ENCODE measurements at places on chromosomes 6 and 20.
A peak's percentile ranks its signal among the peaks of the same experiment; 100 is the strongest.

GRCh38 chr6:35543459-35544193 is 30.9 kb upstream of the TULP1 start:
- no peak for DNase-seq

GRCh38 chr6:4180652-4181255 is 45.4 kb upstream of the ECI2 start:
- no peak for DNase-seq

DNA sequence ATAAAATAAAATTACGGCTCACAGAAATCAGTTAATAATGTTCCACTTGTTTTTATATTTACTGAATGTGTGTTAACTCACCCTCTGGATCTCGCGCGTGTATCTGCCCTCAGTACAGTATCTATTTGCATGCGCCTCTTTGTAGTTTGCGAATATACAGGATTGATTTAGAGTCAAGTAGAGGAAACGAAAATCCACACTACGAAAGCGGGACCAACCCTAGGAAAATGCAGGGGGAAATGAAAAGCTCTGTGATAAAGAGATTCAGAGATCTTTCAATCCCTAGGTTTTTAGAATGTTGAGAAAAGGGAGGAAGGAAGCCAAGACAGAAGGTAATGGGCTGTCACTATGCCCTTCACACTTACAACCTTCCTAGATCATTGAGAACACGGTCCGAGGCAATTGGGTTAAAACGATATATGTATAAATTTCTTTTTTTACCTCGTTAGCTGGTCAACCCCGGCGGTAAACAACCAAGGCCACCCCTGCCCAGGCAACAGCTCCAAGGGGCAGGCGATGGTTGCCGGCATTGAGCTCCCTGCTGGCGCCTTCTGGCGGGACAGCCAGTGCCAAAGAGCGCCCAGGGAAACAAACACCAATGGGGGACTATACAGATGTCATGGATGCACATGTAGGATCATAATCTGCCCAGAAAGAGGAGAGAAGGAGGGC is 792 bp upstream of the FUT9 start:
- no peak for DNase-seq

DNA sequence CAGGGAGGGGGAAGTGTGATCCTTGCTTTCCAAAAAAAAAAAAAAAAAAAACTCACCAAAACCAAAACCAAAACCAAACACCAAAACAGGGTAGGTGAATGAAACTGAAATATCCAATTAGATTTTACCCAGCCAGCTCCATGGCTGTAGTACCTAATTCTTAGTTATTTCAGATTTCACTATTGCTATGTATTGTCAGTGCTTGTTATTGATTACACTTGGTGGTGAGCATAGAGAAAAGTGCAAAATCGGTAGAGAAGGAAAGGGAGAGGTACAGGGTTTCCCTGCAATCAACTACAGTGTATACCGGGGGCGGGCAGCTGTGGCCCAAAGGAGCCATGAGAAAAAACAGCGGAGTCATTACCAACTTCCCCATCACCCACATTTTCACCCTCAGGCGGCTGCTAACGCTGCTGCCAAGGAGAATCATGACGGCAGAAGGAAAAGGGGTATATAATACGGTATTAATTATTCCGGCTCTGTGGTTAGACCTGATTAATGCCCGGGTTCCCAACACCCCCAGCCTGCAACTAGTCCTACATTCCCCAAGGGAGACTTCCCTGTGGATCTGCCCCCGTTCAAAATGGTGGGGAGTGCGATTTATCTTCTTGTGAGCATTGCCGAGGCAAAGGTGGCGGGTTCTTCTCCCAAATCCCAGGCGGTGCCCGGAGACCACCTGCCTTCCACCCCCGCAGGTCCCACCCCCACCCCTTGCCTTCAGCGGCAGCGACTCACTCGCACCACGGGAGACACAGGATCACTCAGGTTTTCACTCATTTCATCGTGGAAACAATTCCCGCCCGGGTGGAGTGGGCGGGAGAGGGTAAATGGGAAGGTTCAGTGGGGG is at the start of gene C6orf62:
Gene C6orf62, minus strand, starts transcription at position 30 of the 847 bp plus-strand sequence. CDS start 486 bp downstream, outside the sequence.
- peak; percentile 51 for DNase-seq

GRCh38 chr6:111192911-111193555 is 105.7 kb downstream of the SLC16A10 start:
- no peak for DNase-seq

GRCh38 chr6:74631564-74631963 is 574.3 kb downstream of the COL12A1 start:
- no peak for DNase-seq

DNA sequence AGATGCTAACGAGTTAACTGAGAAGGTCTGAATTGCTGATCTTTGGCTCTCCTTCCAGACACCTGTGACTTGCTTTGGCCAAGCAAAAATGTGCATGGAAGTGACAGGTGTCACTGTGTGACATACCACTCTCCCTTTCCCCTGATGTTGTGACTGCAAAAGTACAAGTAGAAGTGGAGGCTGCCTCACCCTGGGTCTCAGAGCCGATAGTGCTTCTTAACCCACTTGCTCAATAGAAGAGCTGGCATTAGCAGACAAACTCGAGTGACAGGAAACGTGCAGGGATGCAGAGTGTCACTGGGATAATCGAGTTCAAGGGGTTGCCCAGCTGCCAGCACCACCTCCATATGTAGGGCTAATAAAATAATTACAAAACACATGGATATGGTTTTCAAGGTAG is 16.4 kb upstream of the SPO11 start:
- DNase-seq: no peak

GRCh38 chr6:44742828-44743372 is 355.4 kb downstream of the CDC5L start:
- no peak for DNase-seq

DNA sequence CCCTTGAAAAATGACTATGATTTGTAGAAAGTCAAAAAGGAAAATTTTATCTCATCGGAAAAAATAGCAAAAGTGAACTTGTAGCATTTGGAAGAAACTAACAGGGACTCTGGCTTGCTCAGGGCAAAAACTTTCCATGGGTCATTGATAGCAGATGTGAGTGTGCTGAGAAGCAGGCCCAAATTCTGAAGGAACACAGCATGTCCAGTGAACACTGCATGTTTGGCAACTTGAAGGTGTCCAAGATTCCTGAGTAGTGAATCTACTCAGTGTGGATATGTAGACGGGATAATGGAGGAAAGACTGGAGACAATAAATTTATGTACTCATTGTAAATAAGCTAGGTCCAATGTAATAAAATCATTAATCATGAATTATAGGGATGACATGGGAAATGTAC is 8.2 kb downstream of the SLC17A2 start:
- no peak for DNase-seq

GRCh38 chr20:37801921-37802320 is 101.0 kb upstream of the VSTM2L start:
- DNase-seq: no peak

GRCh38 chr6:22575190-22575589 is 5.8 kb downstream of the HDGFL1 start:
- DNase-seq: no peak

- no peak for DNase-seq
These were observed 6.5 kb downstream of the MBOAT1 start for GRCh38 chr6:20205722-20206161.

DNA sequence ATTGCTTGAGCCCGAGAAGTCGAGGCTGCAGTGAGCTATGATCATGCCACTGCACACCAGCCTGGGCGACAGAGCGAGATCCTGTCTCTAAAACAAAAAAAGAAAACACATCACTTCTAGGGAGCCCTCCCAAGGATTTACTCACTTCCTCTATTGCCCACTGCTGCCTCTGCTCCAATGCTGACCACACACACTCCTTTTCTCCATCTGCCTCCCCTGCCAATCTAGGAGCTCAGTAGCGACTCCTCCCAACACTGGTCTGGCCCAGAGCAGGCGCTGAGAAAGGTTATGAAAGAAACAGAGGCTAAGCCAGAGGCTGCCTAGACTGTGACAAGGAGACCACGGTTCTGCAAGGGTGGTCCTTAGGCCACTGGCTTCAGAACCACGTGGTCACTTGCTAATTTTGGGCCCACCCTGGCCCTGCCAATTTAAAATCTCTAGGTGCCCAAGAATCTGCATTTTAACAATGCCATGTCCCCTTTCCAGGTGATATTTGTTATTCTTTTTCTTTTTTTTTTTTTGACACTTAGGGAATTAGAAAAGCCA is 1.3 kb upstream of the E2F1 start:
- DNase-seq: no peak

DNA sequence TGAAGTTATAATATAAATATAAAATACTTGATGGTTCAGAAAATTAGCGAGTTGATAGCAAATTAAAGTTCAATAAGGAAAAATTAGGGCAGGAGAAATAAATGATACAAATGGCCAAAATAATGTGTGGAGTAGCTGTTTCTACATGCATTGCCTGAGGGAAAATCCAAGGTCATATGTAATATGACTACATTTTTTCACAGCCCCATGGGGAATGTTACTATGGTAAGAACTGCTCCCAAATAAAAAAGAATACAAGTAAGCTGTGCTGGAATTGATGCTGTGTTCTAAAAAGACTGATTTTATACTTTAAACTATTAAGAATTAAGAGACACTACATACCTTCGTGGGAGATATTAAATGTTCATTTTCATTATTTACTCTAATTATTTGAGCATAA is 34.1 kb downstream of the MEI4 start:
- no peak for DNase-seq

GRCh38 chr20:2195614-2196013 is 94.0 kb downstream of the STK35 start:
- DNase-seq: no peak

DNA sequence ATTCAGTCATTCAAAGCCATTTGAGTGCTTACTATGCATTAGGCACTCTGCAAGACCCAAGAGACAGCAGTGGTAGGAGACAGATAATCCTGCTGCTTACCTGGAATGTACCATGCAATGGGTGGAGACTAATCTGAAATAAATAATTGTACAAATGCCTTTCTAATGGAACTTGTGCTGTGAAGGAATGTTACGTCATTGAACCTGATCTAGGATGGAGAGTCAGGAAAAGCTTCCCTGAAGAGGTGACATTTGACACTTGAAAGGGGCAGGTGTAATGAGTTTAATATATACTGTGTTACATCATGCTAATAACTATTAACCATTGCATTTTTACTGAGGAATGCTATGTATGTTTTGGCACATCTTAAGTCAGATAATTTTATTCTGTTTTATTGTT is 491.0 kb upstream of the FLRT3 start:
- no peak for DNase-seq

DNA sequence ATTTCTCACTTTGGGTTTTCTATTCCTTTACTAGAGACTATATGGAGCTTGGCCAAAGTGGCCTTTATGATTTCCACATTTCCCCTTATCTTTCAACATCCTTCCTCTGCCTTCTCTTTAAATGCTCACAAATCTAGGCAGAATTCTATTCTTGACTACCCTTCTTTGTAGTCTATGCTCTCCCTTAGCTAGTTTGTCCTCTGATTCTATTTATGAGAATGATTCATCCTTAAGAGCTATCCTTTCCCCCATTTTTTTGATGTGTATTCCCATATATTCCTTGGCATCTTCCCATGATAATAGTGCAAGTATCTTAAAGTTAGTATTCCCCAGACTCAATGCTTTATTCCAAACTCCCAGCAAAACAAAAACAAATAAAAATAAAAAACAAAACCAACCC is 53.1 kb downstream of the IL20RA start:
- DNase-seq: no peak

GRCh38 chr6:170066679-170067078 is 224.2 kb downstream of the DLL1 start:
- DNase-seq: no peak

DNA sequence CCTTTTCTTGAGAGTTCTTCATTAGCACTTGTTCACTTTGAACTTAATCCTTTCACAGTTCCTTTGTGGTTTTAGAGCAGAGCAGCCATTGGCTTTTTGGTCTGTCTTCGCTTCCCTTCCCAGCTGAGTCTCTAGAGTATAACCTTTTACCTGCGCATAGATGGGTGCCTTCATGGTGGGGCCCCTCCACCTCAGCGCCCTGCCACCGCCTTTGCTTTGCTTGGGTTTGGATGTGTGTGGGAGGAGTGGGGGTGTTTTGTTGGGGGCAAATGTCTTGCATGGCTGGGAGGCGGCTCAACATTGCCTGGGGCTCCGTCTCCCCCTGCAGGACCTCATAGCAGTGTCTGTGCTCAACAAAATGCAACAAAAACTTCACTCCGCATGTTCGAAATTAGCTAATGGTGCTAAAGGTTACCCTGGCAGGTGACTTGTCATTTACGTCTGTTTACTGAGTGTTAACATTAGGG is 11.9 kb downstream of the PYGB start:
- no peak for DNase-seq

DNA sequence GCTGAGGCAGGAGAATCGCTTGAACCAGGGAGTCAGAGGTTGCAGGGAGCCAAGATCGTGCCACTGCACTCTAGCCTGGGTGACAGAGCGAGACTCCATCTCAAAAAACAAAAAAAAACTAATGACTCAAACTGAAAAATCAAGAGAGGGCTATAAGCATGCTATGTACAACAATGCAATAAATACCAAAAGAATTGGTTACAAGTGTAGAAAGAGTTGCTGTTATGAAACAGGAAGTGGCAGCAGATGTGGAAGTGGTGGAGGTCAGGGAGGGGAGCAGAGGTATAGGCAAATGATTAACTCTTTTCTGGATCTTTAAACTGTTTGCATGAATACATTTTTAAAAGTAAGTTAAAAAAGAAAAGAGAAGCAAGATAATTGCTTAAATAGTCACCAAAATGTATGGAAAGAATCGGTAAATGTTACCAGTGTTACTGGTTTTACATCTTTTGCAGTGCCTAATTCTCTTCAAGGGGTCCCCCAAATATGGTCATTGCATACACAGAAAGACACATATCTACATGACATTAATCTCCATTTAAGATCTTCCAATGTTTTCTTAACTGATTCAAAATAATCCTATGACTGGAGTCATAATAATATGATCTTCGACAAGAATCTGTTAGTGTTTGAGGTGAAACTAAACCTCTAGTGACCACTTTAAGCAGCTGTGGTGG is 15.0 kb downstream of the CALHM6 start:
- no peak for DNase-seq

DNA sequence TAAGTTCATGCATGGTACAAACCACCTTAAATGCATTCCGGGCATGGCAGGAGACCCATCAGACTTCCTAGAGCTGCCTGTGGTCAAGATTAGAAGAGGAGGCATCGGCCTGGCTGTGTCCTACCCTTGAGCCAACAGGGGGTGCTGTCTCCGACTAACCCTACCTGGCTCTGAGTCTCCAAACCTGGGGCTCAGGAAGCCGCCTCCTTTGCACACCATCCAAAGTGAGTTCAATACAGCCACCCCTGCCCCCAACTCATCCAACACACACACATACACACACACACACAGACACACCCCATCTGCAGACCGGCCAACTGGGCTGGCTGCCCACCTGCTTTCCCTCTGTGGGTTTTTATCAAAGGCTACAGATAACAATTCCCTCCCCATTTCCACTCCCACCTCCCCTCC is 77.0 kb downstream of the JPH2 start:
- DNase-seq: no peak
